ENCODE measurements at places on chromosomes 11 and 22.

DNA sequence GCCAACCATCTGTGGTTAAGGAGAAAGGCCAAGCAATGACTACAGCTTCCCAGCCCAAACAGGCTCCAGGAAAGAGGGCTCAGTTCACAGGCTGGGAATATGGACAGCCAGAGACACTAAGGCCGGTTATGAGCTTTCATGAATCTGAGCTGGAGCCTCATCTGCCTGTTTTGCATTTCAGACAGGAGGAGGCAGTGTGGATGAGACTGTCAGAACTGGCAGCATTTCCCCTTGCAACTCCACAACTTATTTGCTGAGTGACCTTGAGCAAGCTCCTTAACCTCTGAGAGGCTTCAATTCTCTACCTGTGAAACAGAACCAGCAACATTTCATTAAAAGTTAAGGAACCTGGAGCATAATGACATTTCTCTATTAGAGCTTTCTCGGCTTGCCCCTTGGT, 264.0 kb downstream of the ETS1 start:
- peak; percentile 45 for DNase-seq

GRCh38 chr22:46842606-46843005, 80.2 kb downstream of the TBC1D22A start:
- no peak for DNase-seq

GRCh38 chr11:104057908-104058307, 21.5 kb downstream of the DDI1 start:
- no peak for DNase-seq

DNA sequence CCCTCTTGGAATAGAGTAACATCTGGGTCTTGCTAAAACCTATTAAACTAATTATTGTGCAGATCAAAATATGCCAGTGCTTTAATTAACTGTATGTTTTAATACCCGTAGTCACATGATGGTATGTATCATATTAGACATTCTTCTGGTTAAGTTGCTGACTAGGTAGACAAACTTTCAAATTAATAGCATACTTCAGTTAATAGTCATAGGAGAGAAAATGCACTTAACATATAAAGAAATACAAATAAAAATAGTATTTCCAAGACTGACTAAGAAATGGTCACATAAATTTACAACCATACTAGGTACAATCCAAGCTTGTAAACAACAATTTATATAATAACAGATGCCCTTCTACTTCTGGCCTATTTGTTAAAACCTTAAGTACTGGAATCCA, 7.6 kb upstream of the EXPH5 start:
- no peak for DNase-seq

DNA sequence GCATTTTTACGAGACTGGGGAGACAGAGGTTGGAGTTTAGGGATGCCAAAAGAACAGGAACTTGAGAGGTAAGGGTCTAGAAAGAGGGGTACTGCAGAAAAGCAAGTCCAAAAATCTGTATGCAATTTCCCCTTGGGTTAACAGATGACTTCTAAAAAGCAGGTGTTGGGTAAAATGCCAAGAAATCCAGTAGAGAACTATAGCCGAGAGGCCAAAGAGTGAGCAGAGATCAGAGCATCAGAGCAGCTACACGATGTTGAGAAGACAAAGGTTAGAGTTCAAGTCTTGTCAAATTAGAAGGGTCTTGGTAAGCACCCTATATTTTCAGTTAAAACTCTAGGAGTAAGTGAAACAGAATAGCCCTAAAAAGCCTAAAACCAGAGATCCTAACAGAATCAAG, 145.2 kb downstream of the FCHSD2 start:
- DNase-seq, result no peak

- DNase-seq, result peak; percentile 81
Observed at GRCh38 chr11:1515082-1516060, 28.8 kb upstream of the MOB2 start.

- DNase-seq, result no peak
Observed at GRCh38 chr22:23219317-23219716, 39.0 kb downstream of the BCR start.

- no peak for DNase-seq
Observed at GRCh38 chr11:34783816-34784317, 132.3 kb downstream of the APIP start.
